Fibroblast of skin of left quadriceps (primary cell): ENCODE measurements at places on chromosomes 11 and 22.

GRCh38 chr22:50184004-50184901 lies 1.5 kb upstream of the TRABD start:
- no peak for DNase-seq

DNA sequence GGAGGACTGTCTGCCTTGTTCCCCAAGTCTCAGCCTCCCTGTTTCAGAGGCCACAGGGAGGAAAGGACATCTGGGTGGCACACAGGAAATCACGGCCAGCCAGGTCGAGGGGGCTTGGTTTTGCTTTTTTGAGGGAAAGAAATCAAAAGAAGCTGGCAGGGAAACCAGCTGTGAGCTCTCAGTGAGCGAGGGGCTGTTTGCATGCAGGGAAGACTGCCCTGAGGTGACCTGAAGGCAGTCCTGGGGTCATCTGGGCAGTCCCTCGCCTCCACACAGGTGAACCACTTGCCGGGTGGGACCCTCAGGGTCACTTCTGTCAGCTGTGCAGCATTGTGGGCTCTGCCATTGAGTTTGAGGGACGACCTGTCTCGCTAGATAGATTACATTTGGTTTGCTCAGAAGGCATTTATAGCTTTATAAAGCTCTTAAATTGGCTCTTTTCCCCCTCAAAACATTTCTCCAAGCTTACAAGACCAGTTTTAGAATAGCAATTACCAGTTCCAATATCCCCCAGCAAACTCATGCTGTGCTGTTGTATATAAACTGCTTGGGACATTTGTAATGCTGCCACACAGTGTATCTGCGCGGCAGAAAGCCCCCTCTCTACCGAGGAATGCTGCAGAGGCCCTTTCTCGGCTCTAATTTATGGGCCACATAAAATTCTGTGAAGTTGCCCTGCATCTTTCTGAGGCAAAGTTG lies 28.3 kb downstream of the PKNOX2 start:
- no peak for DNase-seq

DNA sequence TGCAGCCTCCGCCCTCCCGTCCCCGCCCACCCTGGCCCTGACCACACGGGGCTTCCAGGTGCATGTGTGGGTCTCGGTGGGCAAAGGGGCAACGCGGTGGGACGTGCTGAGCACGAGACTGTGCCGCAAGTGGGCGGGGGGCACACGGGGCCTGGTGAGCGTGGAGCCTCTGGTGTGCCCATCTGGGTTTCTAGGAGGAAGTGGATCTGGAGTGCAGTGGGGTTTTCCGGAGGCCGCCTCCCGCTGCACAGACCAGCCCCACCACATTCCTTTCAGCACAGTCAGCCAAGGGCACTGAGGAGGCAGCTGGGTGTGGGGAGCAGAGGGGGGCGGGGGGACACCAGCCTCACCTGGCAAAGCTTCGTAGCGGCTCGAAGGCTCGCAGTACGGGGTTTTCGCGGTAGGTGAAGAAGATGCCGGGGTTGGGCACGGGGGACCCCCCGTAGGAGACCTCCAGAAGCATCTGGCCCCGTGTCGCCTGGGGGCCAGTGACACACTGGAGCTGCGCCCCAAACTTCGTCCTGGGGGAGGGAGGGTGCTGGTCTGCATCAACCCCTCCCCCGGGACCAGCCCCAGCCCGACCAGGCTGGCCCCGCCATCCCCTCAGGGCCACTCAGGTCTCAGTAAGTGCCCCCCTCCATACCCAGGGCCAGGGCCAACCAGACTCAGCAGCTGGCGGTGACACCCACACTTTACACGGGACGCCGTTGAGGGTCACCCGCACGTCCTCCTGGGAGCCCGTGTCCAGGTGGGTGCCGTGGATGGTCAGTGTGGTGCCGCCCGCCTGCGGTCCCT lies 12.4 kb upstream of the MAPK11 start:
- no peak for DNase-seq

- DNase-seq, result no peak
Measured at GRCh38 chr11:99327066-99327465, 306.3 kb downstream of the CNTN5 start.

GRCh38 chr11:120524536-120525085 lies 13.1 kb downstream of the GRIK4 start:
- DNase-seq, result no peak

- DNase-seq, result no peak
Measured at GRCh38 chr11:72333661-72334060, 89.7 kb upstream of the PHOX2A start.

- DNase-seq, result no peak
Measured at GRCh38 chr22:46852771-46853170, 90.3 kb downstream of the TBC1D22A start.

DNA sequence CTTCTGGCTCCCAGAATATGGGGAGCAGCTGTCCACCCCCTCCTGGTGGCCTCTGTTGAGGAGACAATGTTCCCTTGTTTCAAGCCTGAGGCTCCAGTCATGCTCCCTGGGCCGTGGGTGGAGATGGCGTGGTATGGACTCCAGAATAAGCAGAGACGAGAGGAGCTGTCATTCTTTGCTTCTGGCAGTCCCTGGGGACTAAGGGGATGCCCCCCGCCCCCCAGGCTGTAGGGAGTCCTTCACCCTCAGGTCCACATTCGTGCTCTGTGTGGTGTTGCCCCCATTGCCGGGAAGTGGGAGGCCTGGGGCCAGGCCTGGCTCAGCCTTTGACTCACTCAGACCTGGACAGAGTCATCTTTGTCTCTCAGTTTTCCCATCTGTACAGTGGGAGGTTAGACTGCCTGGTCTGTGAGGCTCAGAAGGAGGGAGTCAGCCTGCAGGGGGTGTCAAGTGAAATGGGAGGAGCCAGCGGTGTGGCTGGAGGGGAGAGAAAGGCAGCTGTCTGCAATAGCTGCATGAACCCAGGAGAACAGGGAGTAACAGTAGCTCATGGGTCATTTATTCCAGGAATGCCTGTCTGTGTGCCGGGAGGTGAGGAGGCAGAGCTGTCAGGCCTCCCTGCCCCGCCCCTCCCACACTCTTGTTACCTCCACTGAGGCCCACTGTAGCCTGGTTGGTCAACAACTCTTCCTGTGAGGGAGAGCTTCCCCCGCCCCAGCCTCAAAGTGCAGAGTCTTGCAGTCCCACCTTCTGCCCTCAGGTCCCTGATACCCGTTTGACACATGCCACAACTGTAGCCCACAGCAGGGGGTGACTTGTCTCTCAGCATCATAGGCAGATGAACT lies 6.3 kb downstream of the ARHGEF17 start:
- DNase-seq, result no peak
